ENCODE measurements at places on chromosomes 16 and 17. TPM values are rescaled to one million over a fixed set of nuclear protein-coding genes. Genes with fewer than 3 reads are reported as not detected.

TVP23C gene
- 24.2 TPM for total RNA-seq

GRCh38 chr17:37086948-37087347 is 138.2 kb downstream of the AATF start:
- no peak for DNase-seq

GRCh38 chr16:14263011-14263410 is 191.9 kb downstream of the MRTFB start:
- DNase-seq: no peak

- no peak for DNase-seq
Observed at GRCh38 chr16:15620611-15621195, 22.3 kb downstream of the MARF1 start.

DNA sequence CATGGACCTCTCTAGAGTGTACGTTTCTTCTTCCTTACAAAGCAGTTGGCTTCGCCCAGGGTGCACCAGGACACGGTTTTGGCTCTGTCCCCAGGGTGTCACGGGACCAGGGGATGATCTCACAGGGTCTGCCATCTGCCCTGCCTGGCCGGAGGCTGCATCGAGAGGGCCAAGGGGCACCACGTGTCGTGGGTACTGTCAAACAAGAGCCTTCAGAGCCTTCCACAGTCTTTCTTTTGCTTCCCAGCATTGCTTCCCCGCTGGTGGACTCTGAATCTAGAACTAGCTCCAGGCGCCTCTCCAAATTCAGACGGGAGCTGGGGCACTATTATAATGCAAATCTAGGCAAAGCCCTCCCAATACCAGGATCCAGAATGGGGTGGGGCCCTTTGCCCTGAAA is 47.9 kb downstream of the MAPT start:
- DNase-seq: no peak

DNA sequence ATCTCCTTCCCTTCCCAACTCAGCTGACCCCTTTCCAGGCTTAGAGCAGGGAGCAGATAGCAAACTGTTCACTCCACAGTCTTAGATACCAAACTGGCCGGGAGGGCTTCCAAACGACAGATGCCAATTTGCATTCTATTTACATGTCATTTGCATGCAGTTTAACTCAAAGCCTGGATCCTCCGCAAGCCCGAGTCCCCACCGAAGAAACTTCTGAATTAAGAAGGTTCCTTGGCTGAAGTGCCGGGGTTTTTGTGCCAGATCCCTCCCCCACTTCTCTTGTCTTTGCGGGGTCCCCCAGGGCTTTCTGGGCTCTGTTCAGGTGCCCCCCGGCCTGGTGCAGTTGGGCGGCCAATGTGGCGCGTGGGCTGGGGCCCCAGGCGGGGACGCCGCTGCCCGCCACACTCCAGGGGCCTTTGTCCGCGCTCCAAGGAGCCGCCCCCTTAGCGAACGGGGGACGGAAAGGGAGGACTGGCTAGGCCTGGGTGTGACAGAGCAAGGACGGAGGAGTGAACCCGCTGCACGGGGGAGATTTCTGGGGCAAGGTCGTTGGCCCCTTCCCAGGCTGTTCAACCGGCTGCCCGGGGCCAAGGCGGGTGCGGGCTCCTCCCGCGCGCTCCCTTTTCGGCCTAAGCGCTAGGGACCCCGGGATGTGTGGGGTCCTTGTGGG is 1.2 kb downstream of the GPRC5B start:
- no peak for DNase-seq

SCARF1 gene
- total RNA-seq: 131 TPM

DYNLL2 gene
- total RNA-seq: 11.8 TPM

GDPD3 gene
- total RNA-seq: 5.3 TPM

NGFR gene
- total RNA-seq: not detected

DNA sequence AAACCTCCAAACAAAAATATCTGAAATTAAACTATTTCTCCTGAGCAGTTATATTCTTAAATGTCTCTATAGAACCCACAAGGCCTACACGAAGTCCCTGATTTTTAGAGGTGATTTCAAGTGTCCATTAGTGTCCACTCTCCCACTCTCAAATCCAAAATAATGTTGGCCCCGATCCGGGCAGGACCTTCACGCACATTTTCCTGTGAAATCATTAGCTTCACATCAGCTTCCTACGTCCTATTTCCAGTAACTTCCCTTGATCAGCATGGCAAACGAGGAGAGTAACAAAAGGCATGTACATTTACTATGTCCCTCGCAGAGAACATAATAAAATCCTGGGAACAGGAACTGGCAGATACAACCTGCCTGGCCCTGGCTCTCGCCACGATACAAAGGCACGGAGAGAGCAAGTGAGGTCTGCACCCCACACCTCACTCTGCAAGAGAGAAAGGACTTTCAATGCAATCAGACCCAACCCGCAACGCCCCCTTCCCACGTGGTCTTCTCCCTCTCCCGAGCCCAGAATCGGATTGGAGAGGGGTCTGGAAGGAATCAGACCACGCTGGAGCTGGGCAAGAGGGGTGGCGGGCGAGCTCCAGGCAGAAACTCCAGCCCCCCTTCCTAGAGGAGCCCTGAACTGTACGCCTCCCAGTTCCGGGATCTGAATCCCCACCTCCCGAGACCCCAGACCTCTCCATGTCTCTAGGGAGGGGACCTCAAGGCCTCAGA is 17.5 kb upstream of the C17orf78 start:
- no peak for DNase-seq

GRCh38 chr16:3183445-3184139 is 4.4 kb upstream of the OR1F1 start:
- DNase-seq: no peak

DNA sequence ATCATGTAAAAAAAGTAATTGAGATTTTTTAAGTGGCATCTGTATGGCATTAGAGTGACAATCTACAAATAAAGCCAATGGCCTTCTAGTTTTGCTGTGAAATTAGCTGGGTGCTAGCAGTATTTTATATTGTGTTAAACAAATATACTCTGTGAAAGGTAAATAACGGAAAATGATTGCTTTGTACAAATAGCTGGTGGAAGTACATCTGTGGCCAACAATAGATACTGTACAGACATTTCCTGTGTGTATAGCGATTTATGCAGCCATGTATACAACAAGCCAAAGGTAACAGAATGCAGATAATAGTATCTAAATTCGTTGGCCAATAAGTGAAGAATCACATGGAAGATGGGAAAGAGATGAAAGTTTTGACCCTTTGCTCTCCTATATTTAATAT is 26.6 kb downstream of the IQCK start:
- no peak for DNase-seq

DNA sequence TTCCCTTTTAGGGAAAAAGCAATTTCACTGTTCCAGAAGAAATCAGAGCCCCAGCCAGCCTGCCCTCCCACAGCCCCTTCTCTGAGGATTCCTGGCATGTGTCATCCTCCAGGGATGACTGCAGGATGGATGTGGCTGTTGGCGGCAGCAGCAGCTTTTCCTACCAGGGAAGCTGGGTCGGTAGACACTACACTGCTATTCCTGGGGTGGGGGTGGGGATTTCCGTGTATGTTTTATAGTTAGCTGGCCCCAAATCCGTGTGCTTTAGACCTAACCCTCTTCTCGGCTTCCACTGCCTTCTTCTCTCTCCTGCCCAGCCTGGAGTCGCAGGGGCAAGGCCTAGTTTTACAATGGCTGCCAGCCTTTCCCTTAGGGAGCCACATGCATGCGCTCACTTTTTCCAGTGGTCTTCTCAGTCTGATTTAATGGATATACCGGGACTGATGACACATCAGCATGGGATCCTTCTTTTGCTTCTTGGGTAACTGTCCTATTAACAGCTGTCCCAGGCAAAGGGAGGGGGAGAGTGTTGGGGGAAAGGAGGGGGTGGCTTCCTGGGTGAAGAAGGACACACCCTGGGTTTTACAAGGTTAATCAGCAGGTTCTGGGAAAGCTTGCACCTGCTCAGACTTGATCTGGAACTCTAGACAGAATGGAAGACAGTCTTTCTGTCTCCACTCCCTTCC is 2.7 kb upstream of the NFE2L1 start:
- DNase-seq: no peak

C17orf67 gene
- total RNA-seq: 1.2 TPM

SLC5A2 gene
- not detected for total RNA-seq

BTBD17 gene
- not detected for total RNA-seq

- DNase-seq: no peak
Observed at GRCh38 chr17:59634632-59635541, 15.2 kb downstream of the CLTC start.

GP1BA gene
- total RNA-seq: not detected

ZNF785 gene
- 5.8 TPM for total RNA-seq

GRCh38 chr17:63701456-63701820 is 1.5 kb upstream of the LIMD2 start:
- no peak for DNase-seq

- no peak for DNase-seq
Observed at GRCh38 chr17:34154961-34155730, 99.9 kb upstream of the CCL2 start.

CCL8 gene
- not detected for total RNA-seq

DNA sequence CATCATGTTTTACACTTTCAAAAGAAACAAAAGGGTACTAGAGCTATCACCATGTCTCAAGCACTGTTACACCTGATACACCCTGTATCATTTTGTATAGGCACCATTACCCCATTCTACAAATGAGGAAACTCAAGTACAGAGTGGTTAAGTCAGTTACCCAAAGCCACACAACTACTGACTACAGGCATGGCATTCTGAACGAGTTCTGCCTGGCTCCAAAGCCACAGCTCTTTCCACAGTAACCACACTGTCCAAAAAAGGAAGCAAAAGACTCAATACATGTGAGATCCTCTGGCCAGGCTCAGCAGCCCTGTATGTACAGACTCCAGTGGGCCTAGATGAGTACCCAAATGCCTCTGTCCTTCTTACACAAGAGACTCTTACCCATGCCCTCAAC is 4.7 kb downstream of the DYNC1LI2 start:
- no peak for DNase-seq

DNA sequence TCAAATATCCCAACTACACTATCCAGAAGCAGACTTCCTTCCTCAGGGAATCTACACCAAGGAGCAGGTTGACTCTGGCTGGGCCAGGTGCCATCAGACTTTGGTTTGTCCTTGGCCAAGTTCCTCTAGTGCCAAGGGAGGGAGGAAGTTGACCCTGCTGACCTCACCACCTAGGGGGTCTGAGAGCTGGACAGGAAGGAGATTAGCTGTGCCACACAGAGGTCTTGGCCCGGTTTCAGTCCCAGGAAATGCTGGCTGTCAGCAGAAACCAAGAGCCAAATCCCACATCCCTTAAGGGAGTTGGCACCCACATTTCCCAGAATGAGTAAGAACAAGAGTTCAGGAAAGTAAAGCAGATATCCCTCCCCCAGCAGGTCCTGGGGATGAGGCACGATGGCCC is 178.2 kb downstream of the SALL1 start:
- DNase-seq: no peak

DNA sequence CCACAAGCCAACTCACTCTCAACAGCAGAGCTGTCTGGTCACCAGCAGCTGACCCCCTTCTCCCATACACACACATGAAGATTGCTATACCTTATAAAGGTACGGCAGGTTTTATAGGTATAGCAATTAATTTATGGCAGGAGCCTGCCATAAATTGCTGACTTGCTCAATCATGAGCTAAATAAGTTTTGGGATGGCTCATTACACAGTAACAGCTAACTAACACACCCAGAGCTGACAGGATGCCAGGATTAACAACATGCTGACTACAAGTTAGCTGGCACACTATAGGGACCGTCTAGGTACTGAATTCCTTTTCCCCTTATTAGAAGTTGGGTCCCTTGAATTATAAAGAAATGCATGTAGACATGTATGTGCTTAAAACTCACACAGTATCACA is 150.3 kb upstream of the KCNJ18 start:
- DNase-seq: no peak

All from glomerular endothelial cell (primary cell).